ENCODE measurements at places on chromosomes 3 and 15.

GRCh38 chr15:66387163-66388042 lies 691 bp downstream of the MAP2K1 start:
- peak; percentile 71 for DNase-seq

GRCh38 chr15:64894395-64895056 lies 17.2 kb upstream of the ANKDD1A start:
- no peak for DNase-seq

- no peak for DNase-seq
Observed at GRCh38 chr3:12476238-12476897, 7.9 kb upstream of the TSEN2 start.

DNA sequence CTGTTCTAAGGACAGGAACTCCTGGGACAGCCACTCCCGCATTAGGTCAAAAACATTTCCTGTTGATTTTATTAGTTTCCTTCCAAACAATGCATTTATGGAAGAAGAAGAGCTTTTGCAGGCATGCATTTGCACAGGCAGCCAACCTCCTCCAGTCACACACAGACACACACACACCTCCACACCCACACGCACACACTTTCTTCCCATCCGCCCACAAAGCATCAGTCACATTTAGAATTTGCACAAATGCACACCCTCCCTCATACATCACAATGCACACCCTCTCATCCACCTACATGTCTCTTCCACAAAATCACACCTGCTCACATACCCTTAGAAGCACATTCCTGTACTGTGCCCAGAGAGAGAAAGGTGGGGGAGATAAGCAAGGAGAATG lies 4.1 kb upstream of the TYRO3 start:
- no peak for DNase-seq

GRCh38 chr15:83018436-83018835 lies 7.0 kb upstream of the C15orf40 start:
- DNase-seq = no peak

GRCh38 chr15:96331945-96332636 lies 1.6 kb downstream of the NR2F2 start:
- no peak for DNase-seq

DNA sequence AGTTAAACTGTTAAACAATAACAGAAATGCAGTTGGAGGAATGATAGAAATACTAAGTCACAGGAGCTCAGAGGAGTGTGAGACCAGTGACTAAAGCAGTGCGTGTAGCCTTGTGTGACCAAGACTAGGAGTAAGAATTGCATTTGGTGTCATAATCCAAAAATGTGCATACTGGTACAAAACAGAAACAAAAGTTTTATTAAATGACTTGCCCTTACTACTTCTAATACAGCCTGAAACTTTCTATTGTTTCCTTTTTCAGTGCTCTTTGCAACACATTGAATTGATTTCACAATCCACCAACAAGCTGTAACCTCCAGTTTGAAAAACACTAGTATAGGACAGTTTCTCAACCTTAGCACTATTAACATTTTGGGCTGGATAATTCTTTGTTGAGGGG lies 17.1 kb downstream of the SNX1 start:
- DNase-seq = no peak
